ENCODE measurements at places on chromosomes 2 and 18.

- no peak for DNase-seq
Measured at GRCh38 chr18:933082-933481, 28.4 kb downstream of the ADCYAP1 start.

GRCh38 chr2:47274054-47274782, 119.1 kb upstream of the STPG4 start:
- DNase-seq: no peak

GRCh38 chr18:44852818-44853217, 172.1 kb downstream of the SETBP1 start:
- no peak for DNase-seq

DNA sequence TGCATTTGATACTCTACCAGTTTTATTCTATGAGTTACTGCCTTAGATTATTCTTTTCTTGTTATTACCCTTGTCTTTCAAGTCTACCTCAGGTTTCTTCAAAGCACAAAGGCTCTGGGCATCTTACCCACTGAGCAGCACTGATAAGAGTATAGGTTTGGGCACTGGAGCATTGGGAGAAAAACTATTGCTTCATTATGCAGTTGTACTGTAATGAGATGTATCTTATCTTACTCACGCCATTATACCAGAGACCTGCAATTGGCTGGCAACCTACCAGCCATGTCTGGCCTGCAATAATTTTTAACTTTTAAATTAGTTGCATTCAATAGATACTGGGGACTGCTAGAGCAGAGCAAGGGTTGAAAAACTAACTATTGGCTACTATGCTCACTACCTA, 18.9 kb upstream of the SRBD1 start:
- no peak for DNase-seq

- DNase-seq: no peak
Measured at GRCh38 chr2:6941299-6942046, 24.3 kb downstream of the RNF144A start.

GRCh38 chr2:196167666-196168065, 3.7 kb downstream of the STK17B start:
- DNase-seq: no peak

- DNase-seq: no peak
Measured at GRCh38 chr2:107235491-107236254, 349.7 kb upstream of the ST6GAL2 start.
